CD14-positive monocyte (primary cell): ENCODE measurements at places on chromosomes 6 and 20.

DNA sequence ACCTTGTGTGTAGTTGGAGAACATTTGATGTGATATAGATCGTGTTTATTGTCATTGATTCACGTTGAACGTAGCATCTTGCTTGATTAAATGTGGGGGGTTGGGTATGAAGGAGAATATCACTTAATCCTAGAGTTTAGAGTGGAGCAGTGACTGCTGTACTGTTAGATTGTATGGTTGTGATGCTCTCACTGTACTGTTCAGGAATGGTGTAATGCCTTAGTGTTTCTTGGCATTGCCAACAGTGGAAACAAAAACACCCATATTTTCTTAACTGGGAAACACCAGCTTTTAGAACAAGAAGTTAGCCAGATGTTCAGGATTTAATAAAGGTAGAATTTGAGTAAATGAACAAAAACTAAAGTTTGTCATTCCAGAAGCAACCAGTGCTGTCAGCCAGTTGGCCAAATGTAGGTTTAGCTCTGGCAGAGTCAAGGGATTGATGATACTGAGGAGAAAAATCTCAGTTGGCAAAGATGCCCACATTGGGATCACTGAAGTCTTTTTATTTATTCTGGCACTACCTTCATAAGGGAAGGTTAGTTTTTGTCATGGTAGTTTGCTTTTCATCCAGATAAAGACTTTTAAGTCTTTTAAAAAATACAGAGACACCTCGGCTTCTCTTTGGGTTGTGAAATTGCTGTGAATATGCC, 129.9 kb downstream of the JARID2 start:
- H3K4me1 ChIP-seq: peaks cover 5% of the 10 kb centered on the region
- no peak overlapping the region for H3K4me3 ChIP-seq
- peaks cover 15% of the 10 kb centered on the region for H3K36me3 ChIP-seq
- no peaks in the 10 kb centered on the region for H3K27me3 ChIP-seq
- DNase-seq: no peak

GRCh38 chr6:55901765-55902270, 26.4 kb upstream of the BMP5 start:
- no peaks in the 10 kb centered on the region for H3K4me1 ChIP-seq
- no peak overlapping the region for H3K27ac ChIP-seq
- no peak for DNase-seq
- no peaks in the 10 kb centered on the region for H3K36me3 ChIP-seq

GRCh38 chr6:155062866-155063341, 67.8 kb downstream of the TIAM2 start:
- no peak for DNase-seq
- no peak overlapping the region for H3K27ac ChIP-seq
- H3K27me3 ChIP-seq: no peaks in the 10 kb centered on the region
- H3K4me3 ChIP-seq: no peak overlapping the region
- H3K4me1 ChIP-seq: no peaks in the 10 kb centered on the region
- H3K36me3 ChIP-seq: no peaks in the 10 kb centered on the region

- H3K4me1 ChIP-seq: peaks cover 74% of the 10 kb centered on the region
- peak overlapping the region; percentile 81 for H3K4me3 ChIP-seq
- no peaks in the 10 kb centered on the region for H3K27me3 ChIP-seq
- peaks cover 6% of the 10 kb centered on the region for H3K36me3 ChIP-seq
Observed at GRCh38 chr20:3901706-3902440, 12.7 kb downstream of the PANK2 start.

GRCh38 chr6:45072016-45072415, 256.1 kb upstream of the RUNX2 start:
- peak; percentile 2 for DNase-seq
- no peaks in the 10 kb centered on the region for H3K36me3 ChIP-seq
- no peaks in the 10 kb centered on the region for H3K27me3 ChIP-seq
- H3K4me3 ChIP-seq: no peak overlapping the region
- H3K27ac ChIP-seq: no peak overlapping the region

DNA sequence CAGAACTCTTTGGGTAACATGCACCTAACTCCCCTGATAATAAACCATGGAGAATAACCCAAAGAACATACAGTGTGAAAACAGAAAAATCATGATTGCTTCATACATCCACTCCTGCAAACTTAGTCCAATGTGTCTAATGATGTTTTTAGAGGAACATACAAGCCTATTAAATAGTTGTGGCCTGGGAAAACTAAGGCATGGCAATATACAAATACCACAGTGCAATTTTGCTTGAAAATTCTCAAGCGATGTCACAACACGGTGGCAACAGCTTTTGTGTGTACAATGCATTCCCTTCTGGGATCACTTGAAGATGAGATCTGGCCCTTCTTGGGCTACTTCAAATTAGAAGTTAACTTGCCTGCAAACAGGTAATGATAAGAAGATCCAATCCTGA, 16.7 kb downstream of the MAP3K5 start:
- peaks cover 75% of the 10 kb centered on the region for H3K4me1 ChIP-seq
- no peak for DNase-seq
- no peaks in the 10 kb centered on the region for H3K27me3 ChIP-seq
- no peak overlapping the region for H3K4me3 ChIP-seq
- H3K36me3 ChIP-seq: no peaks in the 10 kb centered on the region
- no peak overlapping the region for H3K27ac ChIP-seq

DNA sequence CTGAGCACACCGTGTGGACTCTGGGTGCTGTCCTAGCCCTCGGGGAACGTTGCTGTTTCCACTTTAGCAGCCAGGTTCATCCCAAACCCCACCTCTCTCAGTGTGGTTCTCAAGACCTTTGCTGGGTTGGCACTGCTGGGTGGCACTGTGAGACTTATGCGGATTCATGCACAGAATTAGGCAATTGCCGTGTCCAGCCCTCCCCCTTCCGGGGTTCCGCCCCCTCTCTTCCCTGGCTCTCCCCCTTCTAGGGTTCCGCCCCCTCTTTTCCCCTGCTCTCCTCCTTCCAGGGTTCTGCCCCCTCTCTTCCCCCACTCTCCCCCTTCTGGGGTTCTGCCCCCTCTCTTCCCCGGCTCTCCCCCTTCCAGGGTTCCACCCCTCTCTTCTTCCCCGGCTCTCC, 39.8 kb upstream of the SLCO4A1 start:
- peak; percentile 84 for DNase-seq
- no peaks in the 10 kb centered on the region for H3K27me3 ChIP-seq
- H3K27ac ChIP-seq: peak overlapping the region; percentile 99
- H3K4me1 ChIP-seq: peaks cover 86% of the 10 kb centered on the region
- H3K4me3 ChIP-seq: peak overlapping the region; percentile 57
- H3K36me3 ChIP-seq: no peaks in the 10 kb centered on the region

- H3K4me1 ChIP-seq: no peaks in the 10 kb centered on the region
- no peak for DNase-seq
- no peak overlapping the region for H3K27ac ChIP-seq
- H3K36me3 ChIP-seq: no peaks in the 10 kb centered on the region
- H3K27me3 ChIP-seq: no peaks in the 10 kb centered on the region
- no peak overlapping the region for H3K4me3 ChIP-seq
Observed at GRCh38 chr6:138196122-138196738, 22.1 kb downstream of the PBOV1 start.

DNA sequence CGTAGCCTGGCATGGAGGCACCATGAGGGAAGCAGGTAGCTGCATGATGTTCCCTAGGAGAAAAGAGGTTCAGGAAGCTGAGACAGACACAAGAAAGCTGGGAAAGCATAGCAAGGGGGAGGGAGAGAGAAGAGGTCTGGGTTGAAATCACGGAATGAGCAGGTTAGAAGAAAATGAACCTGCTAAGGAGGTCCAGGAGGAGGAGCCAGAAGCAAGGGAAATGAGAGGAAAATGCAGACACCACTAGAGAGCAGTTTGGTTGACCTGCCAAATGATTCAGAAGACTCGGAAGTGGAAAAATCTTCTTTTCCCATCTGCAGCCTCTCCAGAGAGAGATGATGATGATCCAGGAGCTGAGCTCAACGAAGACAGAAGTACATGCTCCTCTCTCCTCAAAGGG, 70.9 kb downstream of the VIP start:
- H3K27me3 ChIP-seq: no peaks in the 10 kb centered on the region
- no peak overlapping the region for H3K27ac ChIP-seq
- H3K36me3 ChIP-seq: no peaks in the 10 kb centered on the region
- no peak overlapping the region for H3K4me3 ChIP-seq
- no peaks in the 10 kb centered on the region for H3K4me1 ChIP-seq

- no peak for DNase-seq
- H3K4me3 ChIP-seq: no peak overlapping the region
- H3K27ac ChIP-seq: no peak overlapping the region
- H3K4me1 ChIP-seq: peaks cover 5% of the 10 kb centered on the region
- H3K36me3 ChIP-seq: no peaks in the 10 kb centered on the region
Observed at GRCh38 chr6:131692031-131692430, 9.2 kb downstream of the OR2A4 start.

DNA sequence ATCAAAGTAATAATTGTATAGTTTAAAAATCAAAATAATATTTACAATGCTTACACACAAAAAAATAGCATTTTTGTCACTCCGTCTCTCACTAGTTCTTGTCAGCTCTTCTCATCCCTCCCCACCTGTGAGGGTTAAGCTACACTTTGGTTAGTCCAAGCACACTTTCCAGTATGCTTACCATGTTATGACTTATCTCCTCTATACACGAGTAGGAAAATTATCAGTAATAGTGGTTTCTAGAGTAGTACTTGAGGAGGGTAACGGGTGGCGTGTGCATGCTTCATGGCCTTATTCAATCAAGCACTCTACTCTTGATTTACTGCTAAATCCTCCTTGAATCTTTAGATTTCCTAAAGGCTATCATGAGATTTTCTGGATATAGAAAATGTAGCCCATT, 443.7 kb downstream of the UTRN start:
- no peaks in the 10 kb centered on the region for H3K4me1 ChIP-seq
- H3K27me3 ChIP-seq: no peaks in the 10 kb centered on the region
- no peak overlapping the region for H3K27ac ChIP-seq

GRCh38 chr6:18151801-18152200, 3.1 kb downstream of the TPMT start:
- peaks cover 23% of the 10 kb centered on the region for H3K36me3 ChIP-seq
- H3K4me1 ChIP-seq: peaks cover 39% of the 10 kb centered on the region
- H3K4me3 ChIP-seq: no peak overlapping the region

- H3K36me3 ChIP-seq: no peaks in the 10 kb centered on the region
- H3K27me3 ChIP-seq: no peaks in the 10 kb centered on the region
- DNase-seq: no peak
- H3K27ac ChIP-seq: no peak overlapping the region
- no peaks in the 10 kb centered on the region for H3K4me1 ChIP-seq
Observed at GRCh38 chr6:141123049-141123448, 1009.7 kb upstream of the GJE1 start.

GRCh38 chr6:157721426-157721825, 101.6 kb upstream of the SNX9 start:
- no peak overlapping the region for H3K4me3 ChIP-seq
- H3K4me1 ChIP-seq: no peaks in the 10 kb centered on the region
- H3K27me3 ChIP-seq: no peaks in the 10 kb centered on the region
- H3K27ac ChIP-seq: no peak overlapping the region

- H3K27me3 ChIP-seq: no peaks in the 10 kb centered on the region
- peaks cover 80% of the 10 kb centered on the region for H3K36me3 ChIP-seq
- DNase-seq: no peak
- no peak overlapping the region for H3K27ac ChIP-seq
- H3K4me1 ChIP-seq: no peaks in the 10 kb centered on the region
- no peak overlapping the region for H3K4me3 ChIP-seq
Observed at GRCh38 chr6:122422614-122423267, 23.3 kb downstream of the HSF2 start.

GRCh38 chr6:116446399-116446798, 14.8 kb upstream of the CALHM6 start:
- H3K27ac ChIP-seq: peak overlapping the region; percentile 65
- H3K27me3 ChIP-seq: no peaks in the 10 kb centered on the region
- no peaks in the 10 kb centered on the region for H3K36me3 ChIP-seq
- peaks cover 55% of the 10 kb centered on the region for H3K4me1 ChIP-seq

DNA sequence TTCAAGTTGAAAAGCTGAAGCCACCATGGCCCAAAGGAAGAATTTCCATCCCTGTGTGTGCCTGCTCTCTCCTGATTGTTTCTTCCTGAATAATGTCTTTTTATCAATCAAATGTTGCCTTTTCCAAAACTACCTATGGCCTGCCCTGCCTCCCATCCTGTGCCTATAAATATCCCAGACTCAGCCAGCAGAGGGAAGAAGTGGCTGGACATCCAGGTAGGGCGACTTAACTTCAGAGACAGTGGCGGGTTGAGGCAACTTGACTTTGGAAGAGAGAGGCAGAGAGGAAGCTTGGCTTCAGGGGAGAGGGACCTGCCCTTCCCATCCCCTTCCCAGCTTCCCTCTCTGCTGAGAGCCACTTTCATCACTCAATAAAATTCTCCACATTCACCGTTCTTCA, 133.0 kb downstream of the LCA5 start:
- no peaks in the 10 kb centered on the region for H3K36me3 ChIP-seq
- no peaks in the 10 kb centered on the region for H3K27me3 ChIP-seq
- no peak overlapping the region for H3K27ac ChIP-seq
- no peaks in the 10 kb centered on the region for H3K4me1 ChIP-seq

DNA sequence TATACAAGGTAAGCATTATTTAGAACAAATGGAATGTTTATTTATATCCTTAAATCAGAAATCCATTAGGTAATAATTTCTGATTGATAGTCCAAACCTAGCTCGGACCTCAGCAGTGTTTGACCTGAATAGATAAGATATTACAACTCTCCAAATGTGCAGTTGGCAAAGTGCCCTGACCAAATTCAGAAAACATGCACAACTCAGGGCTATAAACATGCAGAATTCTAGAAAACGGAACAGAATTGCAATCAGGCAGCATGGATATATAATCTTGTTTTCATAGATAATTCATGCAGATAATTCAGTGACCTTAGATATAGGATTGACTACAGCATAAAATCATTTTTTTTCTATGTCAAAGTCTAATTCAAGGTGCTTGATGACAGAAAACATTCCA, 626.6 kb upstream of the CITED2 start:
- no peak overlapping the region for H3K4me3 ChIP-seq
- no peaks in the 10 kb centered on the region for H3K27me3 ChIP-seq
- no peaks in the 10 kb centered on the region for H3K36me3 ChIP-seq
- no peaks in the 10 kb centered on the region for H3K4me1 ChIP-seq
- DNase-seq: no peak

GRCh38 chr20:9417665-9418064, 96.7 kb upstream of the LAMP5 start:
- H3K27ac ChIP-seq: no peak overlapping the region
- no peaks in the 10 kb centered on the region for H3K27me3 ChIP-seq
- DNase-seq: no peak
- H3K36me3 ChIP-seq: no peaks in the 10 kb centered on the region
- no peak overlapping the region for H3K4me3 ChIP-seq

GRCh38 chr6:73866305-73866704, 170.3 kb downstream of the CD109 start:
- no peak for DNase-seq
- H3K27ac ChIP-seq: no peak overlapping the region
- H3K27me3 ChIP-seq: no peaks in the 10 kb centered on the region

DNA sequence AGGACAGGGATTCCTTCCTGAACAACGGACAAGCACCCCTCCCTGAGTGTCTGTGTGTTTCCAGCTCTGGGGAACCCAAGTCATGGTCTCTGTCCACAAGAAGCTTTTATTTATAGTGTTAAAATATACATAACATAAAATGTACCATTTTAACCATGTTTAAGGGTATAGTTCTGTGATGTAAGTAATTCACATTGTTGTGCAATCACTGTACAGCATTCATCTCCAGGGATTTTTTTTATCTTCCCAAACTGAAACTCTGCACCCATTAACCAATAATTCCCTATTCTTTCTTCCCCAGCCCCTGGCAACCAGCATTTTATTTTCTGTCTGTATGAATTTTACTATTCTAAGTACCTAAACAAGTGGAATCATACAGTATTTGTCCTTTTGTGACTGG, 84.2 kb downstream of the FOXF2 start:
- no peaks in the 10 kb centered on the region for H3K27me3 ChIP-seq
- H3K4me1 ChIP-seq: no peaks in the 10 kb centered on the region
- H3K36me3 ChIP-seq: no peaks in the 10 kb centered on the region
- no peak overlapping the region for H3K4me3 ChIP-seq
- DNase-seq: no peak
